ENCODE measurements at places on chromosomes 12 and 14. TPM values are rescaled to one million over a fixed set of nuclear protein-coding genes. Genes with fewer than 3 reads are reported as not detected.

RHOJ gene
- 38.6 TPM for total RNA-seq

IFNG-AS1 gene
- total RNA-seq, result not detected

ASB2 gene
- 3.2 TPM for total RNA-seq

OR4K15 gene
- total RNA-seq, result not detected

IGF1 gene
- 6.0 TPM for total RNA-seq

CLEC1B gene
- total RNA-seq, result not detected

GZMB gene
- total RNA-seq, result 8.1 TPM

IRAK3 gene
- total RNA-seq, result 44.6 TPM

SLC17A8 gene
- 0.14 TPM for total RNA-seq

SOAT2 gene
- total RNA-seq, result not detected

NYNRIN gene
- 16.6 TPM for total RNA-seq

ANO4 gene
- 0.38 TPM for total RNA-seq

PIWIL1 gene
- total RNA-seq, result not detected

CPNE6 gene
- total RNA-seq, result not detected

KLRK1 gene
- 8.1 TPM for total RNA-seq

GLIPR1L1 gene
- total RNA-seq, result not detected

GRIP1 gene
- 5.2 TPM for total RNA-seq

SMIM41 gene
- total RNA-seq, result 6.1 TPM

C1R gene
- total RNA-seq, result 367 TPM

CCDC197 gene
- total RNA-seq, result not detected

FERMT2 gene
- 103 TPM for total RNA-seq

MIP gene
- total RNA-seq, result not detected

ERGIC2 gene
- 64.0 TPM for total RNA-seq

STXBP6 gene
- total RNA-seq, result 27.4 TPM

TGM1 gene
- total RNA-seq, result 12.3 TPM

PMEL gene
- total RNA-seq, result 4.9 TPM

PROX2 gene
- total RNA-seq, result not detected

BEGAIN gene
- 1.5 TPM for total RNA-seq

SERPINA1 gene
- 1,017 TPM for total RNA-seq

CFL2 gene
- total RNA-seq, result 56.5 TPM

TSPAN8 gene
- 11.2 TPM for total RNA-seq

SLC16A7 gene
- total RNA-seq, result 26.0 TPM

NR1H4 gene
- total RNA-seq, result not detected

C12orf57 gene
- total RNA-seq, result 197 TPM

ADCY4 gene
- total RNA-seq, result 54.5 TPM

TCL1B gene
- total RNA-seq, result not detected

TMEM119 gene
- total RNA-seq, result 43.8 TPM

MSRB3 gene
- 61.3 TPM for total RNA-seq

FAM90A1 gene
- 0.43 TPM for total RNA-seq

RDH16 gene
- total RNA-seq, result 0.32 TPM

ASPG gene
- total RNA-seq, result 5.3 TPM

PMCH gene
- total RNA-seq, result not detected

FBRSL1 gene
- total RNA-seq, result 49.5 TPM

PLA2G1B gene
- total RNA-seq, result 62.2 TPM
